ENCODE measurements at places on chromosomes 16 and 17. TPM values are rescaled to one million over a fixed set of nuclear protein-coding genes. Genes with fewer than 3 reads are reported as not detected.

DNA sequence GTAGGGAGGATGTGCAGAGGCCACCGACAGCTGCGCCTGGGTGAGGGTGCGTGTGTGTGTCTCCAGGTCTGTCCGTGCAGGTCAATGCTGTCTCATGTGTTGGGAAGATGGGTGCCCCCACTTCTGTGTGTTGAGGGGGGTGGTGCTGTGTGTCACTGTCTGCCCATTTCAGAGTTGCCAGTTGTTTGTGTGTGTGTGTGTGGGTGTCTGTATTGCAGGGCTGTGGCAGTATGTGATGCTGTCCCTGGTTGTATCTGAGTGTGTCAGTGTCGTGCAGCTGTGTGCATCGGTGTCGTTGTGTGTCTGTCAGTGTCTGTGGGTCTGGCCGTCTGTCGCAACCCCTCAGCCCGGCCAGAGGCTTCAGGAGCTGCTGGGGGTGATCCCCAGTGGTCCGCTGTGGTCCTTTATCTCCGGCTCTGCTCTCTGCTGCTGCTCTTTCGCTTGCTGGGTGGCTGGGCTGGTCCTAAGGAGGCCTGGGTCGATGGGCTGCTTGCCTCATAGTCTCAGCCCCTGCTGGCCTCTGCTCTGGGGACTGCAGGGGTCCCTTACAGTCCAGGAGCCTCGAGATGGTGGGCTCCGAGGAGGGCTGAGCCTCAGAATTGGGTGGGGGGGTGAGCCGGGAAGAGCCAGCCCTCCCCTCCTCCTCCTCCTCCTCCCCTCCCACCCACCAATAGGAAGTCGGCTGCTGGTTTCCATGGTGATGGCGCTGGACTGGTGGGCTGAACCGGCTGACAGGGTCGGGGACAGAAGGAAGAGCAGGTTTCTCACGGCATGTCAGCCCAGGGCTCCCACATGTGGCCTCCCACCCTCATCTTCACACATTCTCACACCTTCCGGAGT is at the start of gene TSPOAP1:
TSS of gene TSPOAP1 (minus strand) at position 601 of the 840 bp plus-strand sequence. CDS start 875 bp downstream, outside the sequence.
- peak; percentile 58 for DNase-seq

DNA sequence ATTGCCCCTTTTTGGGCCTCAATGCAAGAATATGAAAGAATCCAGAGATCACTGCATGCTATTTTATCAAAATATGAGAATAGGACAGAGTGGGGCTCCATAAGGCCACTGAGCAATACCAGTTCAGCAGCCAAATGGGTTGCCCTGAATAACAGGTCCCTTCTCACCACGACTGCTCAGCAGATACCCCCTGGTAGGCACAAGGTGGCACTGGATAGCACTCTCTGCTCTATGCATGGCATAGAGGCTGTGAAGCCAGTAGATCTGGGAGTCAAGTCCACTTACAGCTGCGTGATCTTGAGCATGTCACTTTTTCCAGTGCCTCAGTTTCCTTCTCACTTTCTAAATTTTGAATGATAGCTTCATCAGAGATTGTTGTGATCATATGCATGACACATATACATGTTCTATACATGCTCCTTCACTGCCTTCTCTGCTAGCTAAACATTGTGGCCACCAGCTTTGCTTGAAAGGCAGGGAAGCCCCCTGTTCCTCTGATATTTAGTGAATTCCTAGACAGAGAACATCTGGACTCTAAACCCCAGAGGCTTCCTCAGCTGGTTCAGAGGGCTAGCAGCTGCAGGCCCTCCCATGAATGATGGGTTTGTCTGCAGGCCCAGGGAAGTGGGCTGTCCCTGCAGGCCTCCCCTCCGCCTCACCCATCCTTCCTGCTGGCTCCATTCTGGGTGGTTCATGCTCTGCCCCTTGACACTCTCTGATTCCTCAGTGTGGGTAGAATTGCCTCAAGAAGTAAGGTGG is 84.9 kb upstream of the ASIC2 start:
- DNase-seq = no peak

The CRHR1 gene
- total RNA-seq = 0.41 TPM

- no peak for DNase-seq
Measured at GRCh38 chr17:34401165-34401564, 38.1 kb upstream of the CCL1 start.

DNA sequence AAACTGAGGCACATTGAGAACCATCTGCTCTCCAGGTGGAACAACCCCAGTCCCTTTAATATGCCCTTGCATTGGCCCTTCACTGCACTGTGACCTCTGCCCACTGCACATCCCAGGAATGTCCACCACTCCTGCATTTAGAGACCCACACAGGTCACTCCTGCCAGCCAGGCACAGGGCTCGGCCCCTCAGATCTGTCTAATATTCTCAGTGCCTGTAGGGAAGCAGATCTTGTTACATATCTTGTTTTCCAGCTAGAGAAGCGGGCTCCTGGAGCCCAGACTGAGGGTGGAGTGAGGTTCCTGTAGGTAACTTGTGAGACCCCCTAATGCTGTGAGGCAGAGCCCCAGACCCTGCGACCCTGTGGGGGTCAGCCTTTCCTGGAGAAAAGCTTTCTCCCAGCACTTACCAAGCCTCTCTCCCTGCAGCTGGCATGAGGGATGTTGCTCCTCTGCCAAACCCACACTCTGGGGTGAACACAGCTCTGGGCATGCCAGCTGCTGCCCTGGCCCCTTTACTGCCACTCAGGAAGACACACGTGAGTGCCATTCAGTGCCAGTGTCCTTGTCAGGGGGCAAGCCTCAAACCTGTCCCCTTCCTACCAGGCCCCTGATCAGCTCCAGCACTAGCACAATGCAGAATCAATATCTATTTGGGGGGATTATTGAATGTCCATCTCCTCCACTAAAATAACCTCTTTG is 40.3 kb upstream of the CRHR1 start:
- no peak for DNase-seq

The RAB37 gene
- not detected for total RNA-seq

The ARHGAP23 gene
- total RNA-seq = 25.7 TPM

The MAP3K14 gene
- 9.6 TPM for total RNA-seq

The SEPTIN12 gene
- not detected for total RNA-seq

The TOX3 gene
- 39.2 TPM for total RNA-seq

GRCh38 chr17:29292992-29293889 is 707 bp downstream of the NUFIP2 start:
- DNase-seq = peak; percentile 58

GRCh38 chr16:15749371-15749770 is 99.3 kb downstream of the NDE1 start:
- DNase-seq = no peak

The GPS1 gene
- 154 TPM for total RNA-seq

Measured in neural crest cell (in vitro differentiated cells).